ENCODE measurements at places on chromosomes 2 and 18.

- no peak for DNase-seq
These were observed 240.9 kb upstream of the APCDD1 start for GRCh38 chr18:10213526-10213925.

DNA sequence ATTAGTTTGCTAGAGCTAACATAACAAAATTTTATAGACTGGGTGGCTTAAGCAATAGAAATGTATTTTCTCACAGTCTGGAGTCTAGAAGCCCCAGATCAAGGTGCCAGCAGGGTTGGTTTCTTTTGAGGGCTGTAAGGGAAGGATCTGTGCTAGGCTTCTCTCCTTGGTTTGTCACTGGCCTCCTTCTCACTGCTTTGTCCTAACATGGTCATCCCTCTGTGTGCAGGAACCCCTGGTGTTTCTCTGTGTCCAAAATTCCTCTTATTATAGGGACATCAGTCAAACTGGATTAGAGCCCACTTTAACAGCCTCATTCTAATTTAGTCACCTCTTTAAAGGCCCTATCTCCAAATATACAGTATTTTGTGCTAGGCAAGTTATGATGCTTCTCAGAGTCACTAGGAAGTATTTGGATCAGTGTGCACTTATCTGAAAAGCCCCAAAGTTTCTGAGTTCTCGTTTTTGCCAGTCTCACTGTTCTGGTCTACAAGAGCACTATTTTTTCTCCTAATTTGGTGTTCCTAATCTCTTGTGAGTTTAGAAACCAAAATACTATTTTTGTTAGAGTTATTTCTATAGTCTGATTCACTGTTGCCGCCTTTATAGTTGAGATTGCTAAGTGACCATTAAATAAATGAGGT lies 29.0 kb downstream of the ZC3H6 start:
- DNase-seq: no peak

GRCh38 chr2:218892693-218893348 lies 12.2 kb downstream of the WNT10A start:
- no peak for DNase-seq

- DNase-seq: no peak
These were observed 73.4 kb downstream of the SLC66A3 start for GRCh38 chr2:11228692-11229091.

DNA sequence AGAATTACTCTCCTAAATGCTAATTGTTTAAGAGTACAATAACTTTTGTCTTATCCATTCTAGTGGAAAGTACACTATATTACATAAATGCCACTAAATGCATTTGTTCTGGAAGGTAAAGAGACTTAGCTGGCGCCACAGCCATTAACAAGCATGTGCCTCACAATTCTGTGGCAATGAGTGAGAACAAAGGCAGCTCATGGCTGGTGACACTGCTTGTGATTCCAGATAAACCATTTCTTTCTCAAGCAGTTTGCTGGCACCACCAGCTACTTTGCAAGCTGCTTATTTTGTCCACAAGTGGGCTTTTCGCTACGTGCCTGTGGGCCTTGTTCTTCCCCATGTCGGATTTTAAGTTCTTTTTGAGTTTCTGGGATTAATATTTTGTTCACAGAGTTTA lies 147.6 kb upstream of the SMAD7 start:
- no peak for DNase-seq

DNA sequence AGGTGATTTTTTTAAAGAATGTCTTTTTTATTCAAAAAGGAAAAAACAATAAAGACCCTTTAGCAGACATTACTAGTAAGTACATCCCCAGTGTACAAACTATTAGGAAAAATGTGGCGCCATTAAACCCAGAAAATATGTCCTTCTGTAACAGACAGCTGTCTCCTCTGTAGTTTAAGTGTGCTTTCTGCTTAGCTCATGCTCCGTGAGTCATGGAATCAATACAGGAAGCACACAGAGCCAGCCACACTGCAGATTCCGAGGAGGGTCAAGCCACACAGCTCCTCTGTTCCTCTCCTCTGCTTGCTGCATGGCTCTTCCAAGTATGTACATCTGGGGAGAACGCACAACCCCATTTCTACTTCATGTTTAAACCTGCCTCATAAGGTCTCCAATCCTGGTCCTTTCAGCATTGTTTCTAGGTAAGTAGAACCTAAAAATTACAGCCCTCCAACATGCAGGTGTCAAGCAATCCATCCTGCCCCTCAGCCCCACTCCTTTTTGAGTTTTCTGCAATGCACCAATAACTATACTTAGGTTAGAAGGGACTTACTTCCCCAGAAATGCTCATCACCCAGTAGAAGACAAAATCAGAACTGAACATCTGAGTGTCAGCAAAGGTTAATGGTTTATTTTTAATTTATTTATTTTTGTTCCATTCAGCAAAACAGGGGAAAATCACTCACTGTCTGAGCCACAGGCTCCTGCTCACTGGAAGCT lies 37.5 kb downstream of the ACVR1 start:
- DNase-seq: no peak

GRCh38 chr2:128754246-128754724 lies 435.6 kb upstream of the HS6ST1 start:
- no peak for DNase-seq

- DNase-seq: no peak
These were observed 1147.1 kb downstream of the CNTNAP5 start for GRCh38 chr2:125172181-125172580.

DNA sequence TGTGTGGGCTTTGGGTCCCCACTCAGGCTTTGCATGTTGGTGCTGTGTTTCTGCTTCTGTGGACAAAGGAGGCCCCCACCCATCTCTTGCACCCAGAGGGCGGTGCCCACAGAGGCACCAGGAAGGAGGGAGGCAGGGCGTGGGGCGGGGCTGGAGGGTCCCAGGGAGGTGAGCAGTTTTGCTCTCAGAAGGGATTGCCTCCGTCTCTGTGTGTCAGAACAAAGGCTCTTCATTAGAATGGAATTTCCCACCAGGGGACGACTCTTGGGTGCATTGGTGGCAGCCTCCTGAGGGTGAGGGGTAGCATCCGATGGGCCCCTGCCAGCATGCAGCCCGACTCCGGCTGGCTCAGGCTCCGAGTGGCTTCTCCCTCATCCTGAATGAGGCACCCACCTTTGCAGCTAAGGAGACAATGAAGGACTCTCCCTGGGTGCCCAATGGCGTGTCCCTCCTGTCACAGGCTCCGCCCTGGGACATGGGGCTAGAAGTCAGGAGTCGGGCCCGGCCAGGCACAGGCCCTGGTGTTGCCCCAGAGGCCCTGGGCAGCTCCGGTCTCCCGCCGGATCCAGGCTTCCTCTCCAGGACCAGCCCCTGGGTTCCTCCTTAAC lies 7.0 kb upstream of the ERFE start:
- DNase-seq: no peak

GRCh38 chr2:47310801-47311560 lies 92.0 kb upstream of the MSH2 start:
- no peak for DNase-seq

- DNase-seq: no peak
These were observed 11.4 kb downstream of the ARL5A start for GRCh38 chr2:151816843-151817242.

- DNase-seq: no peak
These were observed 40.9 kb downstream of the TCF4 start for GRCh38 chr18:55546851-55547704.
